Common myeloid progenitor, CD34-positive (primary cell): ENCODE measurements at places on chromosomes 2 and 18.

GRCh38 chr2:94955702-94956101 lies 69.8 kb upstream of the MAL start:
- DNase-seq: no peak
- H3K27me3 ChIP-seq: peaks cover 25% of the 10 kb centered on the region
- H3K36me3 ChIP-seq: no peaks in the 10 kb centered on the region
- no peak overlapping the region for H3K27ac ChIP-seq
- no peaks in the 10 kb centered on the region for H3K4me1 ChIP-seq
- no peak overlapping the region for H3K4me3 ChIP-seq

DNA sequence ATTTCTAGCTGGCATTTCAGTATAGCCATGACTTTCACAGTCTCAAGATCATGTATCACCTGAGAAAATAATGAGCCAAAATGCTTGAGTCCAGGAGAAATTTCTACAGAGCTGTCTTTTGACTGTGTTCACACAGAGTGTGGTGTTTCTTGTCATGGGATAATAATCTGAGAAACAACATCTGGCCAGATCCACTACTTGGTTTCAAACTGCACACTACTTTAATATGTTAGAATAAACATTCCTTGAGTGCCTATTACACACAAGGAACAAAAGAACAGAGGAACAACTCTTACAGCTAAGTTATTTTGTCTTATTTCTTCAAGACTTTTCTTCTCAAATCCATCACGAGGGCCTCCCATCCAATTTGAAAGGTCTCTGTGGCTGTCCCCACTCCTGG lies 108.3 kb downstream of the SS18 start:
- peaks cover 2% of the 10 kb centered on the region for H3K4me1 ChIP-seq
- no peak for DNase-seq
- H3K4me3 ChIP-seq: no peak overlapping the region
- no peaks in the 10 kb centered on the region for H3K27me3 ChIP-seq
- H3K27ac ChIP-seq: no peak overlapping the region
- no peaks in the 10 kb centered on the region for H3K36me3 ChIP-seq

DNA sequence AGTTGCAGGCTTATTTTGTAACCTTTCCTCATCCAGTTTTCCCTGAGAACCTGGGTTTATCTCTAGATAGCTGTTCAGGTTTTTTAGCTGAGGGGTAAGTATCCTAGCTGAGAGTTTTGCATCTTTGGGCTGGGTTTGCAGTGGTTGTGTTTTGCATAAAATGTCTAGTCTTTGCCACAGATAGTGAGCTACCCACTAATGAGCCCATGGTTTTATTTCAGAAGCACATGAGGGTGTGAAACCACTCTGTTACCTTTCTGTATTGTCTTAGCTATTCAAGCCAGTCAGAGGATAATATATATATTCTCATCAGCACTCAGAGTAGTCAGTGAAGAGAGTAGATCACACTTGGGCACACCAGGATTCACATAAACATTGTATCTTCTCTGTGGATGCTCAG lies 24.6 kb upstream of the TXNDC2 start:
- no peak for DNase-seq
- no peak overlapping the region for H3K27ac ChIP-seq
- no peaks in the 10 kb centered on the region for H3K27me3 ChIP-seq
- H3K4me3 ChIP-seq: no peak overlapping the region

GRCh38 chr2:137194111-137194510 lies 428.8 kb downstream of the THSD7B start:
- no peaks in the 10 kb centered on the region for H3K4me1 ChIP-seq
- H3K36me3 ChIP-seq: no peaks in the 10 kb centered on the region
- no peak overlapping the region for H3K27ac ChIP-seq

DNA sequence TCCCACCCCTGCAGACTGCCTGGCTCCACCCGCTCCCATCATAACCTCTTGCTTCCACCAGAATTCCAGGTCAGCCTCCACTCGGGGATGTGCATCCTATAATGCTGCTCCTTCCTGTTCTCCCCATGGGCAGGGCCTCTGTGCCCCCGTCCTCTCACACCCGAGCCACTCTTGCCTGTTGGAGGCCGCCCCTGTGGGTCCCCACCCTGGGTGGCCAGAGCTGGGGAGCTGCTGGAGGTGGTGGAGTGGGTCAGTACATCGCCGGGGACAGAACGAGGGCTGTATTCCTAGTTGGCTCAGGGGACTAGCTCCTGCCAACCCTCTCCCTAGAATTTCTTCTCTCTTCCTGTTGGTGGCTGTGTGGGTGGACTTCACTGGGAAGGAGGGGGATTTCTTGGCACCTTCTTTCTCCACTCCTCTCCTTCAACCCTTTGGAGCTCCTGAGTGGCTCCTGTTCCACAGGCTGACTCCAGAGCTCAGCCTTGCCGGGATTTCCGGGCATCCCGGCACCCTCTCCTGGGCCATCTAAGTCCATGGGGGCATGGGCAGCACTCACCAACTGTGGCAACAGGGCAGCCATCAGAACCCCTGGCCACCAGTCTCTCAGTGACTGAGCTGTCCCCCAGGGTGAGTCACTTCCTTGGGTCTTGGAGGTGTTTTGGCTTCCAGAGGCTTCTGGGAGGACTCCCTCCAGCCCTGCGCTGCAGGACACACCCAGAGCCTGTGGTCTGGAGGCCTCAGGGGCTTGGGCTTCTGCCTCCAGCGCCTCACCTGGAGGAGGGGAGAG lies 88.2 kb upstream of the MCFD2 start:
- no peak for DNase-seq
- no peak overlapping the region for H3K27ac ChIP-seq
- H3K4me1 ChIP-seq: peaks cover 16% of the 10 kb centered on the region
- no peak overlapping the region for H3K4me3 ChIP-seq
- peaks cover 12% of the 10 kb centered on the region for H3K36me3 ChIP-seq

GRCh38 chr2:52365946-52366345 lies 1334.0 kb upstream of the NRXN1 start:
- no peaks in the 10 kb centered on the region for H3K4me1 ChIP-seq
- no peak overlapping the region for H3K27ac ChIP-seq

GRCh38 chr2:231386446-231386845 lies 9.1 kb upstream of the B3GNT7 start:
- H3K27me3 ChIP-seq: no peaks in the 10 kb centered on the region
- peaks cover 38% of the 10 kb centered on the region for H3K4me1 ChIP-seq
- no peak overlapping the region for H3K27ac ChIP-seq
- DNase-seq: no peak
- H3K4me3 ChIP-seq: no peak overlapping the region
- no peaks in the 10 kb centered on the region for H3K36me3 ChIP-seq

DNA sequence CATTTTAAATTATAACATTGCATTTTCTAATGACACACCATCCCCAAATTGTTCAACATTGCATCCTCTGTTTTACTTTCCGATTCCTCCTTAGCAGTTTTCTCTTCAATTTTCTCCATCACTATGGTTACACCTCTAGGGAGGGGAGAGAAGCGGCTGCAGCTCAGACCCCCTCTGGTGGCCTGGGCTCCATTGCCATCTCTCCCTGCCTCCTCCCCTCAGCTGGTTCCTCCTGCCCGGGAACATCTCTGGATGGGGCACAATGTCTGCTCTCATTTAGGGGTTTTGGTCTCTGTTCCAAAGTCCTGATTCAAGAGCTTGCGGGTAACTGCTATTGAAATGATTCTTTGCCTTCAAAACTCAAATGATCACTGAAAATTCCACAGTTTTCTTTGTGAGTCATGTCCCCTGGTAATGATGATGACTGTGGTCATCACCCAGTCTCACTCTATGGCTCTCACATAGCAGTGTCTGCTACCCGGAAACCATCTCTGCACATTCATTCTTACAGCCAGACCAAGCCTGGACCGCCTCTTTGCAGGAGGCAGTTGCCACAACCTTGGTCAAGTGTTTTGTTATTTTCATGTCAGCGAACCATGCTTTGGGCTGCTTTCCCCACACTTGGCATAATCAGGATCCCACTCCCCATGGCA lies 263.9 kb downstream of the ALPK2 start:
- no peak overlapping the region for H3K27ac ChIP-seq
- H3K4me3 ChIP-seq: no peak overlapping the region
- H3K36me3 ChIP-seq: peaks cover 7% of the 10 kb centered on the region
- no peaks in the 10 kb centered on the region for H3K27me3 ChIP-seq
